ENCODE measurements at places on chromosomes 12 and 14.

- no peaks in the 10 kb centered on the region for H3K4me1 ChIP-seq
- H3K27me3 ChIP-seq: peaks cover 6% of the 10 kb centered on the region
- H3K36me3 ChIP-seq: no peaks in the 10 kb centered on the region
Measured at GRCh38 chr12:130965668-130966067, 12.0 kb downstream of the ADGRD1 start.

- DNase-seq: no peak
- H3K27me3 ChIP-seq: no peaks in the 10 kb centered on the region
- peaks cover 33% of the 10 kb centered on the region for H3K36me3 ChIP-seq
- H3K27ac ChIP-seq: no peak overlapping the region
- no peaks in the 10 kb centered on the region for H3K4me1 ChIP-seq
- H3K4me3 ChIP-seq: no peak overlapping the region
Measured at GRCh38 chr12:45398552-45398951, 182.7 kb downstream of the ANO6 start.

GRCh38 chr14:74109369-74109768, 24.6 kb downstream of the LIN52 start:
- peaks cover 12% of the 10 kb centered on the region for H3K36me3 ChIP-seq
- no peak overlapping the region for H3K4me3 ChIP-seq
- DNase-seq: no peak

DNA sequence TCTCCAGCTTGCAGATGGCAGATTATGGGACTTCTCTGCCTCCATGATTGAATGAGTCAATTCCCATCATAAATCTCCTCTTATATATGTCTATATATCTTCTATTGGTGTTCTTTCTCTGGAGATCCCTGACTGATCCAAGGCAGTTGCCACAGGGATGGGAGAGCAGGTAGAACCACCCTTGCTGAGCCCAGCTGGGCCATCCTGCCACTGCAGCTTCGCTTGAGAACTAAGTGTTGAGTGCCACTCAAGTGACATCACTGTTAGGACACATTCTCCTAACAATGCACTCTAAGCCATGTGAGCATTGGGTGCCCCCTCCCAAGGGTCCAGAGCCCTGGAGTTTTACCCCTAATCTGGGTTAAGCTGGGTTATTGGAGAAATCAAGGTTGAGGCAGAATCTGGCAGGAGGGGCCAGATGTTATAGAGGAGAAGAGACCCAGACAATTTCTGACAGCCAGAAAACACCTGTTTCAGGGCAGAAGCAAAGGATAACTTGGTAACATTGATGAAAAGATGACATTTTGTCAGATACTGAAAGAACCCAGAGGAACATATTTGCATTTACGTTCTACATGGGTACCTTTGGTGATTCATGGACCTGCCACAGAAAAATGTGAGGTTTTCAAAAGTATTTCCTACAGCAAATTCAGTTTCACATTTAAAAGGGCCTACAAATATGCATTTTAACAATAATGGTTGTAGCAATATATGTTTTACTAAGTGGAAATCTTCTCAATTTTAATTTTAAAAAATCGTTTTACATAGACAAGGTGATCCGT, 57.2 kb upstream of the MAX start:
- H3K36me3 ChIP-seq: no peaks in the 10 kb centered on the region
- H3K27ac ChIP-seq: no peak overlapping the region
- H3K4me3 ChIP-seq: no peak overlapping the region
- DNase-seq: no peak

- H3K4me1 ChIP-seq: no peaks in the 10 kb centered on the region
- H3K27ac ChIP-seq: no peak overlapping the region
- H3K27me3 ChIP-seq: peaks cover 3% of the 10 kb centered on the region
- no peak overlapping the region for H3K4me3 ChIP-seq
- DNase-seq: no peak
- no peaks in the 10 kb centered on the region for H3K36me3 ChIP-seq
Measured at GRCh38 chr12:114226241-114226928, 179.6 kb downstream of the TBX5 start.

DNA sequence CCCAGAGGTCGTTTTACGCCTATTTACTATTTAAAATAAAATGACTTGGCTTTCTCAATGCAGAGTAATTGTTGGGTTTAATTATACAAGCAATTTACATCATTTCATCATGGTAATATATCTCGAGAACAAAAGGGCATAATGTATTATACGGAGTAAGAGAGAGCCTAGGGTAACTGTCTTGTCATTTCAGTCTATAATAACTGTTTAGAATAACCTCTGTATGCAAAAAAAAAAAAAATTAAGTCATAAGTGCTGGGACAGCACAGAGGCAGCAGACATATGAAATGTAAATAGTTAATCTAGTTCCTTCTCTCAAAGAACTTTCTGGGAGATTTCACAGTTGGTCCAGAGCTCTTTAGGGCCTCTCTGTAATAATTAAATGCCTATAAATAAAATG, 284.9 kb downstream of the TMTC2 start:
- peaks cover 4% of the 10 kb centered on the region for H3K36me3 ChIP-seq
- no peak overlapping the region for H3K27ac ChIP-seq
- DNase-seq: no peak
- no peak overlapping the region for H3K4me3 ChIP-seq
- no peaks in the 10 kb centered on the region for H3K27me3 ChIP-seq

DNA sequence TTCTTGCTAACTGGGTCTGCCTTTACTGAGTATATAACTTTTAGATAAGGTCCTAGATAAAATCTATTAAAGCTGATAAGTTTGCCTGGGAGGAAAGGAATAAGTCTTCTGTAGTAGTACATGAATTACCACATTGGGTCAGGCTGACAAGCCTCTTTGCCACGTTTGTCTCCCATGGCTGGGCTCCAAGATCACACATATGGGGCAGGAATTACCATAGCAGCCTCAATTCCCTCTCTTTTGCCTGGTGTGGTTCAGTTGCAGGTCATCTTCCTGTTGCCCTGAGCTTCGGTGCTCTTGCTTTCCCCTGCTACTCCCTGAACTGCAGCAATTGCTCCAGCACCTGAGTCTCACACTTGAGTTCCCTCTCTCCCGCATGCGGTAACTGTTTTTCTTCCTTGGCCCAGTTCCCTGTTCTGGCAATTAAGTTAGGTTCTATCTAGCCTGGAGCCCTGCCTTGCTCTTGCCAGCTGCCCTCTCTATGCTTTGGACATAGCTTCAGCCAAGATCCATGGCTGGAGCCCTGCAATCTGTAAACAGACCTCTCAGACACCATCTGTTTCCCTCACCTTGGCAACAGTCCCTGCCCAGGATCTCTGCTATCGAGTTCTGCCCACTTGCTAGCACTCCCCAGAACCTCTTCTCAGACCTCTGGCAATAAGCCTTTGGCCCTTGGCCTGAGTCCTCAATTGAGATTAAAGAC, 5.8 kb upstream of the GLT8D2 start:
- no peak overlapping the region for H3K4me3 ChIP-seq
- DNase-seq: no peak
- H3K36me3 ChIP-seq: no peaks in the 10 kb centered on the region
- peaks cover 29% of the 10 kb centered on the region for H3K27me3 ChIP-seq
- no peaks in the 10 kb centered on the region for H3K4me1 ChIP-seq
- H3K27ac ChIP-seq: no peak overlapping the region

DNA sequence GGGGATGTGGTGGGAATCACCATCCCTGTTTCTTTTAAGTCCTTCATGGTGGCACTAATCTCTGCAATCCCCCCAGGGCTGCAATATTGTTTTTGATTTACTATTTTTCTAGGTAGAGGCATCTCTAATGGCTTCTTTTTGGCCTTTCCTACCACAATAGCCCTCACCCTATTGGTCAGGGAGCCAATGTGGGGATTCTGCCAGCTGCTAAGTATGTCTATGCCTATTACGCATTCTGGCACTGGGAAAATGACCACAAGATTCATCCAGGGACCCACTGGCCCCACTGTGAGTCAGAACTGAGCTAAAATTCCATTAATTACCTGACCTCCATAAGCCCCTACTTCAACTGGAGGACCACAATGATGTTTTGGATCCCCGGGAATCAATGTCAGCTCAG, 15.9 kb upstream of the GLIPR1L2 start:
- H3K4me1 ChIP-seq: no peaks in the 10 kb centered on the region
- H3K4me3 ChIP-seq: no peak overlapping the region
- no peak for DNase-seq
- no peak overlapping the region for H3K27ac ChIP-seq
- H3K36me3 ChIP-seq: no peaks in the 10 kb centered on the region

- no peak for DNase-seq
- H3K27ac ChIP-seq: no peak overlapping the region
- no peak overlapping the region for H3K4me3 ChIP-seq
- H3K36me3 ChIP-seq: peaks cover 42% of the 10 kb centered on the region
Measured at GRCh38 chr12:50699940-50700339, 64.0 kb upstream of the ATF1 start.

DNA sequence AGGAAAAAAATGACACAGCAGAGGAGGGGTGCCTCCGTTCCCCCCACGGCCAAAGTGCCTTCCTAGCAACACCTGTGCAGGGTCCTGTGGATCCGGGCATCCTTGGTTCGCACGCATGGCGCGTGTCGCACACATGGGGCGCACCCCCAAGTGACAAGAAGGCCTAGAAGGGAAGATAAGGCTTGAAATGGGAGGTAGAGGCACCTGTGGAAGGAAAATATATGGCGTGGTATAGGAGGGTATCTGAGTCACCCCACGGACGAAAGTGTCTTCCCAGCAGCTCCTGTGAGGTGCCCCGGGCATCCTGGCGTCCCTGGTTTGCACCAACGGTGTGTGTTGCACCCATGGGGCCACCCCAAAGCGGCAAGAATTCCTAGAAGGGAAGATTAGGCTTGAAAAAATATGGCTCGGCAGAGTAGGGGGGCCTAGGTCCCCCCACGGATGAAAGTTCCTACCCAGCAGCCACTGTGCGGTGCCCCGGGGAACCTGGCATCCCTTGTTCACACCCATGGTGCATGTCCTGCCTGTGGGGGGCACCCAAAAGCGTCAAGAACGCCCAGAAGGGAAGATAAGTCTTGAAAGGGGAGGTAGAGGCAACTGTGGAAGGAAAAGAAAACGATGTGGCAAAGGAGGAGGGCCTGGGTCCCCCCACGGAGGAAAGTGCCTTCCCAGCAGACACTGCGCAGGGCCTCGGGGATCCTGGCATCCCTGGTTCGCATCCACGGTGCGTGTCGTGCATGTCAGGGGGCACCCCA, 280.0 kb downstream of the ALG10 start:
- H3K4me1 ChIP-seq: no peaks in the 10 kb centered on the region
- no peak overlapping the region for H3K4me3 ChIP-seq
- DNase-seq: no peak
- H3K27ac ChIP-seq: no peak overlapping the region
